ENCODE measurements at places on chromosomes 12 and 14.

- no peak for DNase-seq
Observed at GRCh38 chr12:5391653-5392052, 40.3 kb upstream of the NTF3 start.

GRCh38 chr14:54174457-54174856, 217.8 kb upstream of the BMP4 start:
- DNase-seq, result no peak

GRCh38 chr12:57129321-57129842, 1.1 kb downstream of the LRP1 start:
- DNase-seq, result no peak

DNA sequence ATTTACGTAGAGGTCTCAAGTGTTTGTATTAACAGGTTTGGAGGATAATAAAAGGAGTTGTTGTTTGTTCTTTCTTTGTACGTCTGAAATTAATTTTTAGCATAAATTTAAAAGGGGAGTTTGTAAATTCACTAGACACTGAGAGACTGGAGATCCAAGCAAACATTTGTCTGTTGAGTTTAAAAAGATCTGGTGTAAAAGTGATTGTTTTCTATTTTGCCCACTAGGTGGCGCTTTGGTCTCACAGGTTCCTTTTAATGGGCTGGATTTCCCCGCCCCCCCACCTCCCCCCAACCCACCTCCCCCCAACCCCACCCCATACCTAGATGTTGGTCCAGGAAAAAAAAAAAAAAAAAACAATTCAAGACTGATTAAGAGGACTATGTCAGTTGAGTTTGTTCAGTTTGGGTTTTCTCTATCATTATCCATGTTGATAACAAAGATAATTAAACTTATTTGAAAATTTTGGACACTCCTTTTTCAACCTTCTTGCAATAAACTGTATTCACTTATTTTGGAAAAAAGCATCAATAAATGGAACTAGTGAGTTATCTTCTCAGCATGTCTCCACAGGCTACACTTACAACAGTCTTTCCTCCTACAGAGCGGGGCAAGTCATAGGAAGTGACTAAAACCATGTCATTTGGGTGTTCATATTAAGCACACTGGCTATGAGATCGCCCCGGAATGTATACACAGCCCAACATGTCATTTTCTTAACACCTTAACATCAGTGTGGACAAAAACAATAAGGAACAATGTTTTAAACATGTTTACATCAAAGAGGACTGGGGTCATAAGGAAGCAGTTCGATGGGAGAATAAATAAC, 841.1 kb downstream of the NRXN3 start:
- no peak for DNase-seq

Measured in stimulated activated CD4-positive, alpha-beta T cell treated with anti-CD3 and anti-CD28 coated beads, Interleukin-15, amount 100 ng/mL, for 1 hour (primary cell).